ENCODE measurements at places on chromosomes 11 and 22. TPM values are rescaled to one million over a fixed set of nuclear protein-coding genes. Genes with fewer than 3 reads are reported as not detected.

- no peak overlapping the region for H3K27ac ChIP-seq
- H3K4me3 ChIP-seq, result no peak overlapping the region
- no peaks in the 10 kb centered on the region for H3K4me1 ChIP-seq
- no peaks in the 10 kb centered on the region for H3K36me3 ChIP-seq
- no peak for DNase-seq
Observed at GRCh38 chr11:83542861-83543260, 256.7 kb upstream of the CCDC90B start.

- no peak for DNase-seq
- peaks cover 3% of the 10 kb centered on the region for H3K4me1 ChIP-seq
- H3K27ac ChIP-seq, result peak overlapping the region; percentile 62
- H3K27me3 ChIP-seq, result peaks cover 18% of the 10 kb centered on the region
Observed at GRCh38 chr11:59562292-59562691, 51.0 kb downstream of the OR4D9 start.

- peaks cover 4% of the 10 kb centered on the region for H3K36me3 ChIP-seq
- no peak overlapping the region for H3K4me3 ChIP-seq
- peak overlapping the region; percentile 43 for H3K27ac ChIP-seq
- peaks cover 19% of the 10 kb centered on the region for H3K4me1 ChIP-seq
- DNase-seq, result no peak
Observed at GRCh38 chr22:20926243-20926642, 9.0 kb downstream of the CRKL start.

DNA sequence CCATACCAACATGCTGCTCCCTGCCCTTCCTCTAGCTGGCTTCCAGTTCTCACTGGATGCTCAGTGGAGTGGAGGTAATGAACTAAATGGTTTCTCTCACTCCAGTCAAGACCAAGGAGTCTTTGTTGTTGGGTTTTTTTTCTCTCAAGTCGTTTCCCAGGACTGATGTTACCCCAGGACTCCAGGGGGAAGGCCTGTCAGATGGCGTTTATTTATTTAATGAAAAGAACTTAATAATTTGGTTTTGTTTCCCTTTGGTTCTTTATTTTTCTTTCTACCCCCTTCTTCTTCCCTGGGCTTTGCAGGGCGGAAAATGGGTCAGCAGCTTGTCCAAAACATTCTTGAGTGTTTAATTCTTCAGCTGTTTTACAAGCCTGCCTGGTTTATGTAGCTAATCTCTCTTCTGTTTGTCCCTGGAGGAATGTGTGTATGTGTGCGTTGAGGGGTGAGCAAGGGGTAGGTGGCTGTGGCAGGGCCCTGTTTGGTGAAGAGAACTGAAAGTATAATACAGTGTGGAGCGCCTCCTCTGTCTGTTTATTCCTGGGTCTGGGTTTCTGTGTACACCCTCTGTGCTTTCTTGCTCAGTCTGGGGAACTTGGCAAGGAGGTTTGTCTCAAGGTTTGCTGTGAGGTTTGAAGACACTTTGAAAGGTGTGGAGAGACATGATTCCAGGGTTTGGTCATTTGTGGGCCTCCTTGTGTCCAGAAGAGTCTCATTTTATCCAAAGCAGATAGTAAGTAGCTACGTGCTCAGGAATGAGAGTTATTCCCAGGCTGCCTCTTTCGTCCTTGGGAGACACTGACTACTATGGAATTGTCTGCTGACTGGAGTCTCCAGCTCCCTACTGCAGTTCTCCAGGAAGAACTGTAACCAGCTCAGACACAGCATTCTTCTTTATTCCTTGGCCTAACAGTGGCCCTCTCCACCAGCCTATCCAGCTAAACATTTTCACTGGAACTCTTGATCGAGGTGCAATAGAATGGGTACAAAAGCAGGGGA, 175.5 kb downstream of the ADAMTS15 start:
- H3K27me3 ChIP-seq, result peaks cover 6% of the 10 kb centered on the region
- H3K4me3 ChIP-seq, result no peak overlapping the region
- no peaks in the 10 kb centered on the region for H3K36me3 ChIP-seq
- H3K4me1 ChIP-seq, result peaks cover 4% of the 10 kb centered on the region

GRCh38 chr11:2688381-2689231, 11.2 kb downstream of the KCNQ1OT1 start:
- no peak for DNase-seq
- no peak overlapping the region for H3K27ac ChIP-seq
- no peaks in the 10 kb centered on the region for H3K27me3 ChIP-seq
- H3K4me1 ChIP-seq, result peaks cover 49% of the 10 kb centered on the region

DNA sequence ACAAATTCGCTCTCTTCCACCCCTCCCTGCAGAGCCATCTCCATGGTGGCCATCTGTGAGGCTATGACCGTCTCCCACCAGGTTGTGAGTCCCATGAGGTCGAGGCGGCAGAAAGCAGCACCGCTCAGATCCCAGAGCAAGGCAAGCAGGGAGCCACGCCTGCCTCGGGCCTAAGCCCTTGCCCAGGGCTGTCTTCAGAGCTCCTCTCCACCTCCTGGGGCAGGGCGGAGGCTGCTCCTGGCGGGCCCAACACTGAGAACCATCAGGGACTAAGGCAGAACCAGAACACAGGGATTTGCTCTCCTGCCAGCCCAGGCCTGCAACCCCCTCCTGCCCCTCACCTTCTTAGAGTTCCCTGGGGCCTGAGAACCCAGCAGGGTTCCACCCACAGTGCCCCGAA, 80.9 kb upstream of the WNT11 start:
- no peaks in the 10 kb centered on the region for H3K4me1 ChIP-seq
- no peak overlapping the region for H3K27ac ChIP-seq
- H3K4me3 ChIP-seq, result no peak overlapping the region
- H3K36me3 ChIP-seq, result no peaks in the 10 kb centered on the region

Gene TNNT3
- total RNA-seq, result 0.38 TPM

DNA sequence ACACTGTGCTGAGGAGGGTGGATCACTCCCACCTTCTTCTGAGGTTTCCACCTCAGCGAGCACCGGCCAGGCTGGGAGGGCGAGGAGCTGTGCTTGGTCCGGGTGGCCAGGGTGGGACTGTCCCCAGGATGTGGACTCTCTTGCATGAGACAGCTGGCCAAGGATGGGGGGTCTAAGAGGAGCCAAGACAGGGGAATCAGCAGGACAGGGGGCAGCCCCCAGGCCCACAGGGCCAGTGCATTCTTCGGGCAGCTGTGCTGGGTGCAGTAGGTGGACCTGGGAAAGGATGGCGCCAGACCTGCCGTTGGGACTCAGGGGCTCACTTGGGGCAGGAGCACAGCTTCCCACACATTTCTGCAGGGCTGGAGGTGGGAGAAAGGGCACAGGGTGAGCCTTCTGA, 9.5 kb downstream of the APOBEC3A start:
- no peaks in the 10 kb centered on the region for H3K36me3 ChIP-seq
- H3K27me3 ChIP-seq, result peaks cover 21% of the 10 kb centered on the region
- no peak overlapping the region for H3K4me3 ChIP-seq
- H3K4me1 ChIP-seq, result peaks cover 5% of the 10 kb centered on the region
- DNase-seq, result no peak
